ENCODE measurements at places on chromosomes 4 and X.
A peak's percentile ranks its signal among the peaks of the same experiment; 100 is the strongest.

GRCh38 chr4:87506974-87507701, 22.0 kb downstream of the SPARCL1 start:
- DNase-seq, result peak; percentile 90

DNA sequence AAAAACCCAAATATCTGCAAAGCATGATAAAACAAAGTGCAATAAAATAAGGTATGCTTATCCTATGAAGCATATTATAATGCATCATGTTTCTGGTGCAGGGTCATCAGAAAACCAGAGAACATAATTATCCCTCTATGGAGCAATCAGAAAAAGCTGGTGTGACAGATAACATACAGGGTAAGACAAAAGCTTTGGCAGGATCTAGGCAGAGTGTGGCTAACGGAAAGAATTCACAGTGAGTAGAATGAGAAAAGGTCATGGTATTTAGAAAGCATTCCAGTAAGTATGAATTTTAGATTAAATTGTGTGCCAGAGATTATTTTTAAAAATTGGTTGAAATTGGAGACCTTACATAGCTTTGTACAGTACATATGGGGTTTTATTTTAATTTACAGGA, 29.0 kb upstream of the UGT2B4 start:
- DNase-seq, result no peak

DNA sequence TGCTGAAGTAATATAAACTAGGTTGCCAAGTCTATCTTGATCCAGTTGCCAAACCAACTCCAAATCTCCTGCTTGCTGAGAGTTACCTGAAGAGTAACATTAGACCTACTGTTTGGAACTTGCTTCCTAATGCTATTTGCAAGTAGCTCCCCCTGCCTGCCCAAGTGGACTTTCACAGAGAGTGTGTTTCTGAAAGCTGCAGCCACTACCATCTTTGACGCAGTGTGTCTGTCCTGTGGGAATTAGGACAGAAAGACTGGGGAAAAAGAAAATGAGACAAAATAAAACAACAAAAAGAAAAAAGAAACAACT, 195.0 kb upstream of the HS3ST1 start:
- DNase-seq, result peak; percentile 29

DNA sequence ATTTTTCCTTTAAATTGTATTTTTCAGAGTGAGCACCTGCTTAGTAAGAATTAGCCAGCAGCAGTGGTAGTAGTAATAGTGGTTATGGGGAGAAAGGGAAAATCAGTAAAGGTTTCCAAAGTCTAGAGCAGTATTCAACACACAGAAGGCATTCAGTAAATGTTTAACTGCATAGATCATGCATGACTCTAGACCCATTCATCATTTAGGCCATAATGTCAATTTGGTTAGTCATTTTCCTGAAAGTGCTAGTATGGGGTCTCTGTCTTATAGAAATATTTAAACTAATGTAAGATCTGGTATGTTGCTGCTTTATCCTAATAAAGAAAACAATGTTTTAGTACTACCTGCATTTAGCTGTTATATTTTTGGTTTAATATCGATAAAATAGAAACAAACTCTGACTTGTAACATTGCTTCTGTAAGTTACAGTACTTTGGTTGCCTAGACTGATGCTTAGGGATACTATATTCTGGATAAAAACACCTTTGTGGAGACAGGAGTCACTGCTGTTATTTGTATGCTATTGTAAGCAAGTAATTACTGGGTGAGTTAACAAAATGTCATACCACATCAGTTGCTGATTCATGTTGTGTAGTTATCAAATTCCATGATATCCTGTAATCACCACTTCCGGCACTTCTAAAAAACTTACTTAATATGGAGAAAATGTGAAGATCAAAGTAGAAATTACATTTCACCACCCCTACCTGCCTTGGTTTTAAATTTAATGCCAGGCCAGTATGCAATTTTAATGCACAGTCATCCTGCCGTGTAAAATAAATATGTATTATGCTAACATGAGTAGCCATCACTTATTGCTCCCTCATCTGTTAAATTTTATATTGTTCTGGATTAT, 115.8 kb upstream of the BMPR1B start:
- peak; percentile 84 for DNase-seq

DNA sequence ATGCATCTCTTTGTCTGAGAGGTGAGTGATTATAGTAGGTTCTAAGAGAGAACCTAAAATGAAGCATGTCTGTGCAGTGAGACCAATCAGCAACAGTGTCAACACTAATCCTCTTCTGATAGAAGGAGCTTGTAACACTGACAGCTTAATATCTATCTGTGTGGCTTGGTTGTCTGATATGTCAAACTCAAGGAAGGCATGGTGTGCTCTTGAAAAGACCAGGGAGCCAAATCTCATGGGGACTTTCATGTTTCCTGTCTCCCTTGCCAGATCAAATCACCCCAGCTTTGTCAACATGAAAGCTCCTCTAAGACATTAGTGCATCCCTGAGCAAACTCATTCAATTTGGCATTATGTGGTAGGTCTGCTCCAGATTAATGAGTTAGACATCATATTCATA, 95.4 kb downstream of the ANOS1 start:
- no peak for DNase-seq
